ENCODE measurements at places on chromosomes 1 and 21.

GRCh38 chr1:4673494-4673893, 19.1 kb downstream of the AJAP1 start:
- DNase-seq, result no peak

GRCh38 chr21:46017695-46018094, 36.1 kb downstream of the COL6A1 start:
- DNase-seq, result no peak

GRCh38 chr1:155171836-155172731, 1.0 kb downstream of the KRTCAP2 start:
- no peak for DNase-seq

DNA sequence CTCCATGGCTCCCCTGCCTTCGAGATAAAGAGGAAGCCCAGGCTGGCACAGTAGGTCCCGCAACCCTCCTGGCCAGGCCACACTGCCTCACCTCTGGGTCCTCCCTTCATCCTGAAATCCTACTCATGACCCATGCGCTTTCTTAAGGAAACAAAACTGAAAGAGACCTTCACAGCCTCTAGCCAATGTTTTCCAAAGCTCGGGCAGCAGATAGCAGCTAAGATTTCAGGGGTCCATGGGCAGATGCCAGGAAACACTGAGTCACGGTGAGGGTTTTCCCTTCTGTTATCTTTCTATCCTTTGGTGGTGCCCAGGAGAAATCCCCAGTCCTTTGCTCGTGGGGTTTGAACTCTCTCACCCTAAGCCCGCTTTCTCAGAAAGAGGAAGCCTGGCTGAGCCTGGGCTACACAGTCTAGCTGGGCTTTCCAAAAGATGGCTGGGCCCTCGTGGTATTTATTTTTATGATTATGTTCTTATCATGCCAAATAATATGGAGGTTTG, 26.6 kb downstream of the TTC39A start:
- DNase-seq, result no peak

DNA sequence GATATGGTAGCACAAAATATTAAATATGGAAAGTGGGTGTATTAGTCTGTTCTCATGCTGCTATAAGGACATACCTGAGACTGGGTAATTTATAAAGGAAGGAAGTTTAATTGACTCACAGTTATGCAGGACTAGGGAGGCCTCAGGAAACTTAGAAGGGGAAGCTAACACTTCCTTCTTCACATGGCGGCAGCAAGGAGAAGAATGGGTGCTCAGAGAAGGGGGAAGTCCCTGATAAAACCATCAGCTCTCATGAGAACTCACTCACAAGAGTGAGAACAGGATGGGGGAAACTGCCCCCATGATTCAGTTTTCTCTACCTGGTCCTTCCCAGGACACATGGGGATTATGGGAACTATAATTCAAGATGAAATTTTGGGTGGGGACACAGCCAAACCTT, 15.8 kb upstream of the BACE2 start:
- no peak for DNase-seq
